T-helper 17 cell (primary cell): ENCODE measurements at places on chromosomes 7 and 10. TPM values are rescaled to one million over a fixed set of nuclear protein-coding genes. Genes with fewer than 3 reads are reported as not detected.

The RNF32 gene
- 1.8 TPM for total RNA-seq

The NRAP gene
- total RNA-seq: not detected

DNA sequence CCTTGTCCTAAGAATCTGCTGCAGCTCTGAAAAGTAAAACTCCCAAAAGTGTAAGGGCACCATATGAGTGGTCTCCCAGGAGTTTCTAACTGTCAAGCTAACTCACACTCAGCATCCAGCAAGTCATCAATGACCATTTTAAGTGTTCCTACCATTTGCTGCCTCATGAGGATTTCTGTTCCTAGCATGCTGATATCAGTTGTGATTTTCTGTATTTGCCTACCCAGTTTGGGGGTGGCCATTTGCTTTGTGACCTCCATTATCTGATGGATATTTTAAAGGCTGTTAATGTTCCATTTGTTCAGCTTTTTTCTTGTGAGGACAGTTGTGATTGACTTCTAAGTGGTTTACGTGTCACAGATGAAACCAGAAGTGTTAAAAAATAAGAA is 2.9 kb downstream of the FAM24B start:
- peaks cover 2% of the 10 kb centered on the region for H3K36me3 ChIP-seq
- H3K27me3 ChIP-seq: no peaks in the 10 kb centered on the region
- no peak overlapping the region for H3K4me3 ChIP-seq
- H3K27ac ChIP-seq: no peak overlapping the region
- H3K4me1 ChIP-seq: peaks cover 36% of the 10 kb centered on the region

The EGFR gene
- not detected for total RNA-seq

GRCh38 chr10:130901311-130902165 is 410.0 kb downstream of the TCERG1L start:
- H3K36me3 ChIP-seq: no peaks in the 10 kb centered on the region
- H3K27me3 ChIP-seq: no peaks in the 10 kb centered on the region
- no peaks in the 10 kb centered on the region for H3K4me1 ChIP-seq

GRCh38 chr7:26151650-26151952 is 397 bp upstream of the NFE2L3 start:
- H3K36me3 ChIP-seq: peaks cover 2% of the 10 kb centered on the region
- H3K4me1 ChIP-seq: peaks cover 42% of the 10 kb centered on the region
- peak overlapping the region; percentile 87 for H3K4me3 ChIP-seq
